ENCODE measurements at places on chromosomes 2 and 18. TPM values are rescaled to one million over a fixed set of nuclear protein-coding genes. Genes with fewer than 3 reads are reported as not detected.

Gene SLC8A1
- polyA plus RNA-seq = 77.2 TPM

Gene LYPD1
- polyA plus RNA-seq = 79.0 TPM

Gene SERPINB4
- not detected for polyA plus RNA-seq

Gene PMAIP1
- 3.8 TPM for polyA plus RNA-seq

Gene SMPD4
- 50.3 TPM for polyA plus RNA-seq

Gene IL1B
- polyA plus RNA-seq = 3.1 TPM

Gene ZNF407
- polyA plus RNA-seq = 10.0 TPM

Gene POTEI
- polyA plus RNA-seq = 0.13 TPM

Gene FER1L5
- 0.59 TPM for polyA plus RNA-seq

Gene UGT1A10
- not detected for polyA plus RNA-seq

Gene LYPD6B
- polyA plus RNA-seq = 23.6 TPM

Gene AQP4
- 0.25 TPM for polyA plus RNA-seq

Gene CCDC121
- polyA plus RNA-seq = 14.7 TPM

Gene REG1A
- polyA plus RNA-seq = not detected

Gene CELF4
- 3.4 TPM for polyA plus RNA-seq

Gene CFC1
- not detected for polyA plus RNA-seq

Gene CDH7
- 19.6 TPM for polyA plus RNA-seq

Gene MC2R
- polyA plus RNA-seq = not detected

Gene NCKAP5
- 7.5 TPM for polyA plus RNA-seq

Gene ARHGAP28
- 62.0 TPM for polyA plus RNA-seq

Gene REG1B
- not detected for polyA plus RNA-seq

Gene EEF1B2
- polyA plus RNA-seq = 605 TPM

Gene ERLEC1
- polyA plus RNA-seq = 79.3 TPM

Gene SERPINB11
- not detected for polyA plus RNA-seq

Gene MREG
- 16.5 TPM for polyA plus RNA-seq

Gene HRH4
- polyA plus RNA-seq = not detected

Gene TRABD2A
- polyA plus RNA-seq = 0.40 TPM

Gene RESP18
- polyA plus RNA-seq = not detected

Data from left renal cortex interstitium (tissue), 4 donors.